ENCODE measurements at places on chromosomes 1 and 21.

DNA sequence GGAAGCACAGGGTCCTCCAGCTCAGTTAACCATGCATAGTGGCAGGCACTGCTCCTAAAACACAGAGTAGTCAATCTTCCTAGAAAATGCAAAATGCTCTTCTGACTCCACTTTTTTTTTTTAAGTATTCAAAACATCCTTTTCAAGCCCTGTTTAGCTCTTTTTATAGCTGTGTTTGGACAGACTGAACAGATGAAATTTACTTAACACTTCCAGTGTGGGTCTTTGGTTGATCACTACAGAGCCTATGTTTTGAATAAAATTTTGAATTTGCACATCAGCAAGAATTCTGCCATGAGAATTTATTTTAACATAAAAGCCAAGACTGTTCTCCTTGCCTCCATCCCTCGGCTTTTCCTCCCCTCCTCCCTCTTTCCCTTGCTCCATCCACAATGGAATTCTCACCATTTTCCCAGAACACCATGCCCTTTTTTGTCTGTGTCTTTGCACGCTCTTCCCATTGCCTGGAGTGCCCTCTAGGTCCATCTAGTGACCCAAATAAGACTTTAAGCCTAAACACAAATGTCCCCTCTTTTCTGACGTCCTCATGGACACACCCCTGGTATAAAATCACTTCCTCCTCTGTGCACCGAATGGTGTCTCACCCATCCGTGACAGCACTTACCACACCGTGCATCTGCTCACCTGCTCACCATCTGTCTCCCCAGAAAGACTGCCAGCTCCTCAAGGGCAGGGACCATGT lies 24.0 kb upstream of the CPT2 start:
- DNase-seq = peak; percentile 36

DNA sequence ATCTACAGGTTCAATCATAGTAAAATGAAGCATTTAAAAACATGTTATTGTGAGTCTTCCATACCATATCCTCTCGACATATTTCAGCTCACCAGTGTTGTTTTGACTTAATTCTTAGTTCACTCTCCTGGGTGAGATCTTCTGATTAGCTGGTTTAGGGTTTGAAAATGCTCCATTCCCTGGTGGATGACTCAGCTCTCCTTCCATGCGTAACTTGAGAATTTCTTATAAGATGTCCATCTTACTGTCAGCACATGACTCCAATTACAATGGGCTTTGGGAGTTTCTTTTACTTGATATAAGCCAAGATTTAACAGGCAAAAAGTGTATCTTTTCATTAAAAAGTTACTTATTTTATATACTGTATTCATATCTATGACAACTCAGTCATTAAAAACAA lies 476.5 kb downstream of the BRINP3 start:
- no peak for DNase-seq

GRCh38 chr1:27606708-27607238 lies 2.8 kb upstream of the AHDC1 start:
- DNase-seq = no peak

- DNase-seq = no peak
Observed at GRCh38 chr1:162422662-162423375, 10.9 kb upstream of the SH2D1B start.

DNA sequence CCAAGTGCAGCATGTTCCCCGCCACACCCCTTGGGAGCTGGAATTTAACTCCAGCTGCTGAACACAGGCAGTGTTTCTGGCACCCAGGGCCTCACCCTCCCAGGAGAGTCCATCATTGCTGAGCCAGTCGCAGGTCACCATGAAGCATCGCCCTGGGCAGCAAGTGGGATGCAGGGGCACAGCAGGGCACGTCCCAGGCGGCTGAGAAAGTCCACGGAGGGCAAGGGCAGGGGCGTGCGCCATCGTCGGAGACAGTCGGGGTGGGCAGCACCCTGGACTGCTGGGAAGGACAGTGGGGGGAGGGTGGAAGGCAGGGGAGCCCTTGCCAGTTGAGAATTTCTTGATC lies 69.2 kb upstream of the PDE9A start:
- DNase-seq = no peak

GRCh38 chr1:221381910-221382623 lies 359.8 kb downstream of the DUSP10 start:
- DNase-seq = no peak

- no peak for DNase-seq
Observed at GRCh38 chr21:42103843-42104242, 32.7 kb downstream of the UMODL1 start.

DNA sequence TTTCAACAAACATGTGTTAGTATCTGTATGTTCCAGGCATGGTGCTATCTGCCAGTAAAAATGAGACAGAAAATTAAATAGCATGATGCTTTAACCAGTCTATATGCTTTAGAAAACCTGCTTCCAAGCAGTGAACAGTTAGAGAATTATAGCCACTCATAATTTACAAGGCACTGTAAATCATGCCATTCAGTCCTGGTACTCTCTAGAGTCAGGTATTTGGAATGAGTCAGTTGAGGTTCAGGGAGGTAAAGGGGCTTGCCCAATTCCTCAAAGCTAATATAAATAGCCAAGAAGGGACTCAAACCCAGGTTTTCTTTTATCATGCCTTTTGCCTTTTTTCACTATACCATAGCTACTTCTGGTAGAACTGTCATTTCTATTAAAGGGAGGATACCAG lies 184.4 kb downstream of the NFIA start:
- DNase-seq = no peak

- no peak for DNase-seq
Observed at GRCh38 chr1:67532452-67533216, 102.4 kb upstream of the SERBP1 start.

GRCh38 chr1:172883387-172883791 lies 167.4 kb downstream of the TNFSF18 start:
- DNase-seq = no peak

GRCh38 chr1:108597041-108597440 lies 37.1 kb downstream of the EEIG2 start:
- no peak for DNase-seq

GRCh38 chr1:14713077-14713476 lies 114.6 kb downstream of the KAZN start:
- no peak for DNase-seq

GRCh38 chr1:80989455-80989854 lies 811.3 kb upstream of the ADGRL2 start:
- no peak for DNase-seq

- no peak for DNase-seq
Observed at GRCh38 chr1:161999301-162000052, 24.2 kb downstream of the OLFML2B start.

DNA sequence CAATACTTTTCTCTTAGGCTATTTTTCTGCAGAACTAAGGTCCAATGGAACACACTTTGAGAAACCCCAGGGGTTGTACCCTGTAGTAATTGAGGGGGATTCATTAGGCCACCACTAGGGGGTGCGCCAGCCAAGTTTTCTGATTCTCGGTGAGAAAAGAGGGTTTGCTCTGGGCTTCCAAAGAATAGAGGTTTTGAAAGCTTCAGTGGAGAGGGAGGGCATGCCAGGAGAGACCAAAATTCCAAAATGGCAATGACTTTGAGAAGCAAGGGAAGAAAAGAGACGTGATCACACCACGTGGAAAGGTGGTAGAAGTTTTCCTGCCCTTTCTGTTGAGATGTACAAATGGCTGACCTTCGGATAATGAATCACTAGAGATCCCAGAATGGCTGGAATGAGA lies 323.3 kb downstream of the RPS6KC1 start:
- DNase-seq = peak; percentile 82

GRCh38 chr1:247646867-247647266 lies 32.7 kb downstream of the OR13G1 start:
- no peak for DNase-seq

DNA sequence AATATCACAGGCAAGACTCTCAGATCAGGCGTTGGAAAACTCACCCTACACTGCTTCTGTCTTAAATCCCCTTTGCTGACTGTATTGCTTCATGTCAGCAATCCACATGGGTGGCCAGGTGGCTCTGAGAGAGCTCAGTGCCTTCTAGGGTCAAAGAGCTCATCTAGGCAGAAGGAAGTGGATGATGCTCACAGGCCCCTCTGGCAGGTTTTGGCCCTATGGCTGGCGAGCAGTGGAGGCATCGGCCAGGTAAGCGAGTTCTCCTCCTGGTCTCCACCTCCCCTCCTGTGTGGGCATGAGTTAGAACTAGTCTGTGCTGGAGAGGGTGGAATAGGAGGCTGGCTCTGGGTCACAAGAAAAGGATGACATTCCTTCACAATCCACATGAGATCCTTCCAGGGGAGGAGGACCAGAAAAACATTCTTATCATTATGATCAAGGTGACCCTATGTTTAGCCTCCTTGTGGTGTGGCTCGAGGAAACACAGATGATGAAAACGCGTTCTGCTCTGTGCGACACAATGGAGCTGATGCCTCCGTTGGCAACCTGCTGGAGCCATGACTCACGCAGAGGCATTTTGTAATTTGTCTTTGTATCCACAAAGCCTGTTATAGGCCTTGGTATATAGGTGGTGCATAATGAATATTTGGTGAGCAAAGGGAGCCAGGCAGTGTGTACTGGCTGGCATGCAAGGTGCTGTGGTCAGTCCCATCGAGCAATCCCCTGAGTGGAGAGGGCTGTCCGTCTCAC lies 264.6 kb upstream of the RAB4A start:
- no peak for DNase-seq

DNA sequence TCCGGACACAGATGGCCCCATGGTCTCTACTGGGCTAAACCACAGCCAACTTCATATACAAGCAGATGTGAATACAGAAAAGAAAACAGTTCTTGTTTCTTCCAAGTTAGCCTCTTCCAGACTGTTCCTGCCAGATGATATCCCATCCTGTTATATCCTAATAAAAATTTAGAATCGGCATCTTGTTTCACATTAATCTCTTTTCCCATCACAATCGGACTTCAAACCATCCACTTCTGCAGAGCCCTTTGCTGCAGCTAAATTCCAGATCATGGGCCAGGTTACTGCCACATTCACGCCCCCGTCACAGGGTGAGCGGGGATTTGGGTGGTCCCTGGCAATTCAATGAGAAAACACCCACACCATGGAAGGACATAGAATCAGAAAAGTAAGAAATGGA lies 57.2 kb downstream of the NPHP4 start:
- no peak for DNase-seq

GRCh38 chr1:160993544-160994193 lies 27.3 kb downstream of the F11R start:
- no peak for DNase-seq
